ENCODE measurements at places on chromosomes 12 and 14. TPM values are rescaled to one million over a fixed set of nuclear protein-coding genes. Genes with fewer than 3 reads are reported as not detected.

CPNE6 gene
- not detected for total RNA-seq

DPPA3 gene
- not detected for total RNA-seq

MANSC1 gene
- 54.5 TPM for total RNA-seq

TAS2R8 gene
- total RNA-seq = not detected

IAPP gene
- not detected for total RNA-seq

VCPKMT gene
- 4.9 TPM for total RNA-seq

EFS gene
- not detected for total RNA-seq

KSR2 gene
- total RNA-seq = 1.3 TPM

OR10G3 gene
- not detected for total RNA-seq

PRICKLE1 gene
- 23.5 TPM for total RNA-seq

MBIP gene
- 9.5 TPM for total RNA-seq

FAM90A1 gene
- total RNA-seq = not detected

STON2 gene
- 3.6 TPM for total RNA-seq

ARHGEF25 gene
- total RNA-seq = 0.10 TPM

B4GALNT3 gene
- total RNA-seq = not detected
